Activated CD4-positive, alpha-beta T cell treated with anti-CD3 and anti-CD28 coated beads for 4 hours (primary cell): ENCODE measurements at places on chromosomes 7 and 10.

DNA sequence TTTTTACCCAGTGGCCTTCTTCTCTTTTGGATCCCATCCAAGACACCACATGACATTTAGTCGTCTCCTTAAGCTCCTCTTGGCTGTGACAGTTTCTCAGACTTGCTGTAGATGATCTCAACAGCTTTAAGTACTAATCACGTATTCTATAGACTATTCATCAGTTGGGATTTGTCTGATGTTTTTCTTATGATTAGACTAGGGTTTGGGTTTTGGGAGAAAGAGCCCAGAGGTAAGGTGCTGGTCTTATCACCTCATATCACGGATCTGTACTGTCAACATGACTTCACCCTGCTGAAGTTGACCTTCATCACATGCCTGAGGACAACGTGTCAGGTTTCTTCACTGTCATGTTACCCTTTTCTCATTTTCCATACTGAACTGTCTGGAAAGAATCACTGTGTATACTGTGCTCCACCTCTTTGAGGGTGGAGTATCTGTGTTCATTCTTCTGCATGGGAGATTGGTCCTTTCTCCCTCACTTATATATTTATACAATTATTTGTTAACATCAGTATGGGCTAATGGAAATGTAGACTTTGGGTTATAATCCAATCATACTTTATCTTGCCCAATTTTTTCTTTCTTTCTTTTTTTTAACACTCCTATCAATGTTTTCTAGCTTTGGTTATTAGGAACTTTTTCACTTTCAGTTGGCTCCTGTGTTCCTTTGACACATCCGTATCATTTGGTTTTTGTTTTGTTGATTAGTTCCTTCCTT is 6.4 kb upstream of the HKDC1 start:
- no peak for DNase-seq

DNA sequence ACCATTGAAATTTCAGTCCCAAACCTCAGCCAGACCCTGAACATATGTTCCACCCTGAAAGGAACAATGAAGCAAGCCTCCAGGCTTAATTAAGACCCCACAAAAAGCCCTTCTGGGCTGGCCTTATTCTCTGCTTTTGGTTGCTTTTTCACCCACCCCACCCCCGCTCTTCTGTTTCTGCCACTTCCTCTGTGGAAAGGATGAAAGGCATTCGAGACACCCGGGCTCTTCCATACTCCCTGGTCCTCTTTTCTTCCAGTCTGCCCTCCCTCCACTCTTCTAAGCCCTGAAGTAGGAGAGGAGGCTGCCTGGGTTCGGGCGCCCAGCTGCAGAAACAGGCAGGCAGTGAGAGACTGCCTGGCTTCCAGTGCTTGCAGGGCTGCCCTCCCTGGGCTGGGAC is 9.4 kb upstream of the FAM241B start:
- no peak for DNase-seq

DNA sequence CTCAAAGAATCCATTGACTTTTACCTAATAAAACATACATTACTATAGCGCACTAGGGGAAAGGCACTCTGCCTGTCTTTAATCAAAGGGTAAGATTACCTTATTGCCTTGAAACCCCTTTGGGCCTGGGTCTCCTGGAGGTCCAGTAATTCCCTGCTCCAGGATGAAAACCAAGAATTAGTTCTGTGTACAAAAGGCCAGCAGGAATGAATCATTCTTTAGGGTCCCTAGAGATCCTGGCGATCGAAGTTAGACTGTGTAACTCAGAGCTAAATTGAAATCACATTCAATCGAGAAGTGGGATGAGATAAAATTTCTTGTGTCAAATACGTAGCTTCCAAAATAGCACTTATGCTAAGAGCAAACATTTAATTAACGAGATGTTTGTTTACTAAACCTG is 29.8 kb downstream of the COL28A1 start:
- DNase-seq = no peak

DNA sequence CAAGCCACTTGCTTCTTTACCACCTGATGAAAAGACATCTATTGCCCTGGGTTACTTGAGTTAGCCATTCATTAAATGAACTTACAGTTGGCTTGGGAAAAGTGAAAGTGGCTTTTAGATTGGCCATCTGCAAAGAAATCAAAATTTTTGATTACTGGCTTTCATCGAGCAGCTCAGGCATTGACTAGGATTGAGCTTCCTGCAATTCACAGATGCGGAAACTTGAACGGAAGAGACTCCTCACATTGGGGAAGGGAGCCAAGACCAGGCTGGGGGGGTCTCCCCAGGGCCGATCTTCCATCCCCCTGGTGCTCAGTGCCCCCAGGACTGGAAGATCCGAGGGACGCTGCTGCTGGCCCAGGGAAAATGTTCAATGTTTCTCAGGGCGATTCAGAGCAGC is 145.4 kb downstream of the PIP4K2A start:
- DNase-seq = no peak

- no peak for DNase-seq
Observed at GRCh38 chr7:95470452-95470851, 15.3 kb upstream of the ASB4 start.

DNA sequence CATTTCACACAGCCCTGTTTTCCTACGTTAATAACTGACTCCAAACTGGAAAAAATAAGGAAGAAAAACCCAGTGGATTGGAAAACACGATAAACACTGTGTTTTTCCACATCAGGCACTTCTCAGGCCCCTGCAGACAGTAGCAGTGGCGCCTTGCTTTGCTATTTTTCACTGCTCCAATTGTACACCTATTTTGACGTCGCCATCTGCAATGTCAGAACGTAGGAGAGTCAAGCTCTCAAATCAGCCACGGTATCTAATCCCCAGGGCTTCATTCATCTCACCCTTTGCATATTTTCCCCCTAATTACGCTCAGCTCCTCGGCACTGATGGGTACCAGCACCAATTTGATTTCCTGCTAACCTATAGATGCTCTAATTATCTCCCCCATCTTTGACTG is 338.1 kb upstream of the GALNT17 start:
- DNase-seq = no peak

DNA sequence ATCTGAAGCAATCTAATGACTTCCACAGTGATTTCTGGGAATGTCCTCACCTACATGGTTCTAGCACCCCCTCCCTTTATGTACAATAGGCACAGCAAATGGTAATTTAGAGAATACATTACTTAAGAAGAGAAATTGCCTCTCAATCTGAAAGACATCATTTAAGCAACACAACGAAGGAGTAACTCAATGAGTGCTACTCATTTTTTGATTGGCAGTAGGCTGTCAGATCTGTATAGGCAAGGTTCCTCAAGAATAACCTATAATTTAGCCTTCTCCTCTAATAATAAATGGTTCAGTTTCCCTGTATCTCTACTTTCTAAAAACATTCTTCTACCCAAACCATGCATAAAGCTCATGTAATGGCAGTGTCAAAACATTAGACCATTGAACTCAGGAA is 30.6 kb upstream of the SEMA3C start:
- DNase-seq = no peak

GRCh38 chr10:49350846-49351532 is 44.9 kb downstream of the DRGX start:
- DNase-seq = no peak

GRCh38 chr10:34530778-34531177 is 284.3 kb downstream of the PARD3 start:
- DNase-seq = no peak

GRCh38 chr10:117167346-117167788 is 29.3 kb upstream of the VAX1 start:
- no peak for DNase-seq

DNA sequence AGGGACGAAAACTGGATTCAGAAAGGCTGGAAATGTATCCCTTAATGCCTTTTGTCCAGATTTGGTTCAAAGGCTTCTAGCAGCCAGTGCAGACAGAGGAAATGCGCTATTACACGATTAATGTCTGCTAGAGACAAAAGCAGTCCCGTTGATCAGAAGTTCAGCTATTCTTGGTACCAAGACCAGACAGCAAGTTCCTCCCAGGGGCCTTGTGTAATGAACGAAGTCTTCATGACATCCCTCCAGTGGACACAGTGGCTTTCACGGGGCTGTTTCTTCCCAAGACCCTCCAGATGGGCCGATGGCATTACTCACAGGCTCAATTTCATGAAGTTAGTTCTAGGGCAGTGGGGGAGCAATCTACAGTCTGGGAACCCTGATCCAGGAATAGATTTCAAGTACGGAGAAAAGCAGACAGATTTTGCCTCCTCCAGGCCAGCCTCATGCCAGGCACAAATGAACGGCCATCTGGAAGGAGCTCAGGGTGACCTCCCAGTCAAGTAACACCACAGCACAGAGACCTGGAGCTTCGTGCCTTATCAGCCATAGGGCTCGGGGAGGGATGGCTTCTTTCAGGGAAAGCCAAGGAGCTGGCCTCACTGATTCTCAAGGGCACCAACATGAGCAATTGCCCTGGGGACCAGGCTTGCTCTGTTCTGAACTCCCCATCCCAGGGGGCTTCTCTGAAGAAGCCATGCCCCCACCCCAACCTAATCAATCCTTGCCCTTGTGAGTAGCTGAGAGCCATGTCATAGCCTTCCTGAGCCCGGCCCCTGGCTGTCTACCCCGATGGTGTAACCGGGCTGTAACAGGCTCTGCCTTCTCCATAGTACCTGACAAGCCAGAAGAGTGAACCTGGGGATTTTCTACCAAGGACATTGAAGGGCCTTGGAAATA is 101.1 kb downstream of the PRKAG2 start:
- no peak for DNase-seq

DNA sequence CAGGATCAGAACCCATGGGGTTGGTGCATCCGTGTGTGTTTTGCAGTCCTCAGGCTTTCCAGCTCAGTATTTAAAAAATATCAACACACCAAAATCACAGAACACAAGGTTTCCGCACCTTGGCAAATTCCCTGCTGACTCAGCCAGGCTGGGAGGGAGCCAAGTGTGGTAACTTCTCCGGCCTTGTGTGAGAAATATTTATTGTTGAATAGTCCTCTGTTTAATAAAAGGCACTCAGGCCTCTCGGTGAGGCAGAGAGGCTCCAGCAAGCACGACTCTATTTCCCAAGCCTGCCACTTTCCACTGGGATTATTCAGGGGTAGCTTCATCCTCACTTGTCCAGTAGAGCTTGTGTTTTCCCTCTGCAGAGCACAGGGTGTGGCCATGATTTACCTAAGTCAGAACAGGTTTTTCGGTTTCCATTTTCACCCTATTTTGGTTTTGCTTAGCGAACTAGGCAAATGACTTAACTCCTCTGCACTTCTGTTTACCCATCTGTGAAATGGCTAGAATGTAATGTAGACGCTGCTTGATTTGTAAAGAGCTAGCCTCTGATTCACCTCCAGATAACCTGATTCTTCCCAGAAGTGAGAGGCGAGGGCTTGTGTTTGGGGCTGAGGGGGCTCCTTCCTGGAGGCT is 13.0 kb upstream of the CHST15 start:
- DNase-seq = no peak

DNA sequence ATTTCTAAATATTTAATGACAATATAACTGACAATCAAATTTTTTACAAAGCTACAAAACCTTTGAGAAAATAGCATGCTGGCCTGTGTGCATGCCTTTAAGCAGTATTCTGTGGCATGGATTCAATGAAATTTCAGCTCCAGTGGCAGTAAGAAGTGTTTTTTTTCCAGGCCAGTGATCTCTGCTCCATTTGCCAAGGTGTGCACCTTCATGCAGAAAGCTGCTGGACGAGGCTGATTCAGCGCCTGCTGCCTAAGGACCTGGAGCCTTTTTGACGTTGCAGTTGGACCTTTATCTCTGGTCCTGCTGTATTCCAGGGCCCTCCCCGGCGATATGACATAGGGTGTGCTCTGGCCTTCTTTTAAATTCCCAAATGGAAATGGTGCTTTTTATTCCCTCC is 26.6 kb downstream of the VWC2 start:
- no peak for DNase-seq

DNA sequence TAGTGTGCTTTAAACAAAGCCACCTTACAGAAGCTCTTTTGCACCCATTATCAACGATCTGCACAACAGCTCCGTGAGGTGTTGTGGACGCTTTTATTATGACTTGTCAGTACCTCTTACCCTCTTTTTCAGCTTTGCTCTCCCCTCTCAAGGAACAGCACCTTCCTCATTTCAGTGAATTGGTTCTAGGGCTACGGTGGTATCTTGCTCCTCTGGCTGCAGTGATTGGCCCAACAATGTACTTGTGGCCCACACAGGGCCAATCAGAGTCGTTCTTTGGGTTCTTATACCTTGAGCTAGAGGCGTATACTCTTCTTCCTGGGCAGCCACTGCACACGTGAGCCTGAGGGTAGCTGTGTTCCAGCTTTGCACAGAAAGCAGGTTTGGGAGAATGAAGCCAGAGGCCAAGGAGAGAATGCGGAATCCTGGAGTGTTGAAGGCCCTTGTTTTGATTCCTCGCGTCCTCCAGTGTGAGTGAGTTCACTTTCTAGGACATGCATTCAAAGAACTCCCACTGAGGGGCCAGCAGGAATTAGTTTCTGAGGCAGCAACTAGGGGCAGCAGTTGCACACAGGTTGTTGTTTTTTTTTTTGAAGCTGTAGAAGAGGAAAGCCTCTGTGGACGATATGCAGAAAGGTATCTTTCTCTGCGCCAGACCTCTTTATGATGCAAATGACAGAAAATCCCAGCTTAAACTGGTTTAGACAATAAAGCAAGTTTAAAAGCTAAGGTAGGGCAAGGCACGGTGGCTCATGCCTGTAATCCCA is 49.8 kb upstream of the PDZD8 start:
- DNase-seq = no peak

- no peak for DNase-seq
Observed at GRCh38 chr10:107585630-107586029, 421.1 kb upstream of the SORCS1 start.

GRCh38 chr7:50644114-50644513 is 78.9 kb upstream of the DDC start:
- no peak for DNase-seq

GRCh38 chr10:44437840-44438511 is 53.1 kb upstream of the CXCL12 start:
- DNase-seq = no peak

- DNase-seq = no peak
Observed at GRCh38 chr7:158500651-158501052, 87.0 kb downstream of the PTPRN2 start.

- no peak for DNase-seq
Observed at GRCh38 chr10:24430591-24430990, 221.7 kb downstream of the KIAA1217 start.

- peak; percentile 17 for DNase-seq
Observed at GRCh38 chr10:128186959-128187787, 61.0 kb upstream of the MKI67 start.

- DNase-seq = no peak
Observed at GRCh38 chr10:92490387-92490786, 83.5 kb downstream of the IDE start.

DNA sequence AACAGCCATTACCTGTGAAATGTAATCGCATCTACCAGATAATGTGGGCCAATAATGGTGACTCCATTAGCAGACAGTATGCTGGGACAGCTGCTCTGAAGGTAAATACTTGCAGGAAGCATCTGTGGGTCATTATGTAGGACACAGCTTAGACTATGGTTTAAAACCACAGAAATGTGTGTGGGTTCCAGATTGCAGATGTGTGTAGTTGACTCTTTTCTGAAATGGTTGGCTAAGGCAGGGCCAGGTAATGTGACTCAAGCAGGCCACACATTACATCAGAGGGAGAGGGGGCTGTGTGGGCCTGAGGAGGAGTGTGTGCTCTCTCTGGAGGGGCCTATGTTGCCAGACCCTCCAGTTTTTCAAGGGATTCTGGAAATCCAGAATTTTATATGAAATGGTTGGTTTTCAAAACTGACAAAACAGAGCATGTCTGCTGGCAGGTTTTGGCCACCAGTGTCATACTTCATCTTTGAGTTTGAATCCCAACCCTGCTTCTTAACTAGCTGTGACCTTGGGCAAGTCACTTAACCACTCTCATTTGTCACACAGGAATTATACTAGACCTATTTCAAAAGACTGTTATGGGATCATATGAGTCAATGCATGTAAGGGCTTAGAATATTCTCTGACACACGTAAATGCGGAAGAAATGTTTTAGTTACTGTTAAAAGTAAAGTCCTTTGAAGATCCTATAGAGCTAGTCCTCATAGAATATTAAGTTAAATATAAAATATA is 64.5 kb downstream of the MCMBP start:
- no peak for DNase-seq
